ENCODE measurements at places on chromosomes 11 and 22.

- no peak for DNase-seq
These were observed 37.6 kb downstream of the TRMU start for GRCh38 chr22:46373159-46373558.

GRCh38 chr11:33476945-33477606, 219.9 kb downstream of the HIPK3 start:
- DNase-seq: no peak

DNA sequence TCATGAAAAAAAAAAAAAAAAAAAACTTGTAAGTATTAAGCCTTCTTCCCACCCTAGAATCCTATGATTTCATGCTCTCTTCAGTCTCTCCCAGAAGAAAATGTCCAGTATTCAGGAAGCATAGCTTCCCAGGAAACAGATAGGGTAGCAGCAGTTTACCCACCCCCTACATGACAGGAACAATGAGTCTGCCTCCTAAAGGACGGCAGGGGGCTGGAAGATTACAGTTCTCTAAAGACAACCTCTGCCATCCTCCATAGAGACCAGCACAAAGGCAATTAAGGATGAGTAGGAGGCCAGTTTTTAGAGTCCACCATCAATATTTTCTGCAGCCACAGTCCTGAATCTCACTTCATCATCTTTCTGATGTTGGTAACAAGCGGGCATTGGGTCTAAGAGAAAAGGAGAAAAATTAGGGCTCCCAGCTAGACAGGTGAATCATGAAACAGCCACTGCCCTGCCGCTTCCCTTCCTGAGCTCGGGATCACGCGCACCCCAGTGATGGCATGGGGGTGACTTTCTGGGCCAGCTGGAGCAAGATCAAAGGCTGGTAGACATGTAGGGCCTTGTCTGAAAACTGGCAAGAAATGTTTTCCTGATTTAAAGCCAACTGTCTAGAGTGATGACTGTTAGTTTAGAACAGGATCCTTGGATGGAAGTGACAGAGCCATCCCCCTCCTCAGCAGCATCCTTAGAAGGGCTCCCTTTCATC, 322.8 kb downstream of the LARGE1 start:
- DNase-seq: no peak

DNA sequence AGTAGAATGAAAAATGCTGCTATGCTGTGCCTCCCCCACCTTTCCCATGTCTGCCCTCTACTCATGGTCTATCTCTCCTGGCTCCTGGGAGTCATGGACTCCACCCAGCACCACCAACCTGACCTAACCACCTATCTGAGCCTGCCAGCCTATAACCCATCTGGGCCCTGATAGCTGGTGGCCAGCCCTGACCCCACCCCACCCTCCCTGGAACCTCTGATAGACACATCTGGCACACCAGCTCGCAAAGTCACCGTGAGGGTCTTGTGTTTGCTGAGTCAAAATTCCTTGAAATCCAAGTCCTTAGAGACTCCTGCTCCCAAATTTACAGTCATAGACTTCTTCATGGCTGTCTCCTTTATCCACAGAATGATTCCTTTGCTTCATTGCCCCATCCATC, 14.9 kb upstream of the HBE1 start:
- DNase-seq: no peak

DNA sequence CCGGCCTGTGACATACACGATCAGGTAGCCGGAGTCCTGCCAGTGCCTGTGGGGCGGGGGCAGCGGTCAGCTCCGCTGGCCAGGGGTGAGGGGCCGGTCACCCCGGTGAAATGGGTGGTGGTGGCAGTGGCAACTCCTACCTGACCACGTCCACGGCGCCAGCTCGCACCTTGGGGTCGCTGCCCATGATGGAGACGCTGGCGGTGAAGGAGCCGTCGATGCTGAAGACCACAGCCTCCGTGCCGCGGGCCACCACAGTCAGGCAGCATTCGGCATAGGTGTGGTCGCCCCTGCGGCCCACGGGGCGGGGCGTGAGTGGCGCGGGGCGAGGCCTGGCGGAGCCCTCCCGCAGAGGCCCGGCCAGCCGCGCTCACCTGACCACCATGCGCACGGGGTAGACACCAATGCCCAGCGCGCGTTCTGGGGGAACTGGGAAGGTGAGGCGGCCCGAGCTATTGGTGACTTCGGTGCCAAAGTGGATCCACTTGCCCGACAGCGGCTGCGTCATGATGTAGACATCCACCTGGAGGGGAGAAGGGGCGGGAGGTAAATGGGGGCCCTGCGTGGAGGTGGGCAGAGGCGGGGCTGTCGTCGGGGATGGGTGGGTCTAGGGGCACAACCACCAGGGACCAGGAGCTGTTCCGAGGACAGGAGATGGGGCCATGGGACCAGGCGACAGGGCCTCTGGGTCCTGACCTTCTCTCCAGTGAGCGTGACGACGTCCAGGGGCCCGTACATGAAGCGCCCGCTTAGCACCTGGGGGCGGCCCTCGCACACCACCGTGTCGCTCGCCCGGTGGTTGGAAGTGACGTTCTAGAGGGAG, 10.9 kb downstream of the AIP start:
- DNase-seq: no peak

DNA sequence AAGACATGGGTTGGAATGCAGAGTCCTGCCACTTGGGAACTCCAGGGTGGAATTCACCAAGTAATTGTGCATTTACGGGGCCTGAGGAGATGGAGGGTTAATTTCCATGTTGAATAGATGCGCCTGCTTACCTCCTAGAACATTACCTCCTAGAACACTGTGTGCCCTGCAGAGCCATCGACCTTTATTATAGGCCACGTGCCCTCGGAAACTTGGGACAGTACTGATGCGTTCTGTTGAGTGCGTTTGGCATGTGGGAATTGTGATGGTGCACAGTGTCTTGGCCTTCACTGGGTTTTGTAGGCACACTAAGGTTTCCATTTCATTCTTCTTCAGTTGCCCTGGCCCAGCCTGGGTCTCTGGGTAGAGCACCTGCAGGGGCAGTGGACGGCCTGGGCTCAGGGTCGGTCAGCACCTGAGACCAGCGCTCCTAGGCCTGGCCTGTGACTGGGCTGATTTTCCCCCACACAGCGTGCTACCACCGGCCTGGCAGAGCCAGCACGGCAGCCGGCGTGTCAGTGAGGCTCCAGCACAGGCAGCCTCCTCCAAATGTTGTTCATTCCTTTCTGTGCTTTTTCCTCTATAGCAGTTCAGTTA, 12.7 kb downstream of the TRMU start:
- DNase-seq: no peak

- DNase-seq: no peak
These were observed 28.0 kb downstream of the TST start for GRCh38 chr22:36991206-36991605.

DNA sequence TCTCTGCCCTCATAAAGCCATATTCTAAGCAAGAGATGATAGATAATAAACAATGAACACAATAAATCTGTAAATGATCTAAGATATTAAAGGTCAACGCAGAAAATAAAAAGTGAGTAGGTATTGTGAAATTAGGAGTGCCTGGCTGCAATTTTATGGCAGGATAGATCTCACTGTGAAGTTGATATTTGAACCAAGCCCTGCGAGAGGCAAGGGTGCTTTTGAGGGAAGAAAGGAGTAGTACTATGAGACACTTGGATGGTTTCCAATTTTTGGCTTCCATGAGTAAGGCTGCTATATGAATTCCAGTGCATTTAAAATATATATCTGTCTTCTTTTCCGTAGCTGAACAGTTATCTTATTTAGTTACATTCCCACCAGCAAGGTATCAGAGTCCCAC, 720.0 kb upstream of the CNTN5 start:
- no peak for DNase-seq

DNA sequence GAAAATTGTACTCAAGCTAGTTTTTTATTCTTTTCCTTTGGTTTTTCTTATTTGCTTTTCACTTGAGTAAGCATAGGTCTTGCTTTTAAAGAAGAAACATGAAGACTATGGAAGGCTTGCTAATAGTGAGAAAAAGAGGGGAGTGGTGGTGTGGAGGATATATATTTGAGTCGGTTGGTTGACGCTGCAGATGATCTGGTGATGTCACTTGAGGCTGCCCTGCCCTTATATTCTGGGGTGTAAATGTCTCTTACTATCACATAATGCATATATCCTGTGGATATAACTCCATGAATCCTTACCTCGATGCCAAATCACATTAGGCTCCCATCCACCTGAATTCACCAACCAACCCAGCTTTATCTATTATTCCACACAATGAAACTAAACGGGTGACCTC, 2.9 kb downstream of the GRIA4 start:
- no peak for DNase-seq

DNA sequence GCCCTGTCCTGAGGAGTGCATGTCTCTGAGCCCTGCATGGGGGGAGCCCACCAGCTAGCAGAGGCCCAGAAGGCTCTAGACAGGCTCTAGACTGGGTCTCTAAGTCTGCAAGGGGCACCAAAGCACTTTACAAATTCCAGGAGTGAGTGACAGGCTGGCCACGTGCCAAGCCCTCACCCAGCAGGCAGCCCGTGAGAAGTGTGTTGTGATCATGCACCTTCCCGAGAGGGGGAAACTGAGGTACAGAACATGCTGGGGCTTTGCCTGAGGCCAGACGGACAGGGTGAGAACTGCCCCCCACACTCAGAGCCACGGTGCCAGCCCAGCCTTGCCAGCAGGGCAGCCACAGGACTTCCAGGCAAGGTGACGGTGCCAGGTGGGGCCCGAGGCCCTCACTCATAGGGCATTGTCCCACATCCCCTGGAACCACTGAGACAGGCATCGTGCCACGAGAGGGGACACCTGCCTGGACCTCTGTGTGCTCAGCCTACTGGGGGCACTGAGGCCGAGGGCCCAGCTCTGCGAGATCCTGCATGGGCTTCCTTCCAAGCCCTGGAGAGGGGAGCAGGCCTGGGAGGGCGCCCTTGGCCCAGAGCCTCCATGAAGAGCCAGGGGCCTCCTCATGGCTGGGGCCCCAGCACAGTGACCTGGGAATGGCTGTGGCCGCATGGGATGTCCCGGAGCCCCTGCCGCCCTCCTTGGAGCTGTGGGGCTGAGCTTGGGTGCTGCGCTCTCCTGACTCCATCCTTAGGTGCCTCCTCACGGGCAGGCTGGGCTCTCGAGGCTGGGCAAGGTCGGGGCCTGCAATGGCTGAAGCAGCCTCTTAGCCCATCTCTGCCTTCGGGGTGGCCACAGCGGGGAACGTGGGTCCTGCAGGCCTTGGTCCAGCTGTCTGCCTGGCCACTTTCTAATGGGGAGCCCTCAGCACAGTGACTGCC, 121.5 kb downstream of the KCNQ1OT1 start:
- no peak for DNase-seq

DNA sequence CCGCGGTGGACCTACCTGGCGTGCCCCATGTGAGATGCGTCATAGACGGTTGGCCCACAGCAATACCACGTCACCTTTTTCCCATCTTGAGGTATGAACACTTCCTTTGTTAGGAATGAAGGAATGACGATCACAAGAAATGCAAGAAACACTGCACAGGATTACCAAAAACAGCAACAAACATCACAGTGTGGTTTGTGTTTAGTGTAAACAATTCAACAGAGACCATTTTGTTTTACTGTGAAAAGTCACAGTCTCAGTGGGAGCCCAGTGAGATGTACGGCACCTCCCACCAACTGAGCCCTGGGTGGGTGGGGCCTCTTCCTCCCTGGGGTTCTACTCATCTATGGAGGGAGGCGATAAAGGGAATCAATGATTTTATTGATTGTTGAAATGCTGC, 16.3 kb downstream of the CARS1 start:
- DNase-seq: no peak

DNA sequence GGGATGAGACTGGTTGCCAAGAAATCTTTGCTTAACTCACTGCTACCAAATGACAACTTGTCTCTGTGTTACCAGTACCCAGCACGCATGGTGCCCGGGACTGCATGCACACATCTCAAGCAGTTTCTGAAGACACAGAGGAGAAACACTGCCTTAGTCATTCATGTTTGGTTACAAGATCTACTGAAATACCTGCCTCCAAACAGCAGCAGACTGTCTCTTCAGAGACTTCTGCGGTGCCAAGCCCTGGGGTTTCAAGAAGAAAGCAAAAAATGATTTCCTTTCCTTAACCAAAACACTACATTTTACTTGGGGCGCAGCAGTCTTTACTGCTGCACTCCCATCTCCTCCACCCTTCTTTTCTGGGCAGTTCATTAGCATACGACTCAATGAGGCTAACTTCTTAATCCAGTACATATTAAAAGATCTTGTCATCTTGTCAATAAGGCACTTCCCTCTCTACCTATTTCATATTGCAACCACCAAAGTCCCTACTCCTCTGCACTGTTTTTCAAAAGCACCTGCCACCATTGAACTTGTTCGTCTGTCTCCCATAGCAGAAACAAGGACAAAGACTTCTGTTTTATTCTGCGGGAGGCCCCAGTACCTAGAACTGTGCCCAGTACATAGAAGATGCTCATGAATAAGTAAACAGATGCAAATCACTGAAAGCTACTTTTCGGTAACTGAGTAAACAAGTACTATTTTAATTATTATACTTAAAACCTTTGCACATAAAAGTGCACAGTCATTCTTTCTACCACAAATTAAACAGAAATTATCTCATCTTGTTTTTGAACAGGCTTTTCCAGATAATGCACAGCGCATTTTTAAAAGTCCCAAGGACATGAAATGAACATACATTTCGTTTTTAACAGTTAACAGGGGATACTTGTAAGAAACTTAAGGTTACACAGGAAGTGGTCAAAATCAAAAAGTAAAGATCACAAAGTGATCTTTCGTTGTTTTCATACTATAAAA, 4.0 kb downstream of the NAP1L4 start:
- DNase-seq: no peak

- no peak for DNase-seq
These were observed 10.6 kb downstream of the MTFP1 start for GRCh38 chr22:30436196-30436595.

DNA sequence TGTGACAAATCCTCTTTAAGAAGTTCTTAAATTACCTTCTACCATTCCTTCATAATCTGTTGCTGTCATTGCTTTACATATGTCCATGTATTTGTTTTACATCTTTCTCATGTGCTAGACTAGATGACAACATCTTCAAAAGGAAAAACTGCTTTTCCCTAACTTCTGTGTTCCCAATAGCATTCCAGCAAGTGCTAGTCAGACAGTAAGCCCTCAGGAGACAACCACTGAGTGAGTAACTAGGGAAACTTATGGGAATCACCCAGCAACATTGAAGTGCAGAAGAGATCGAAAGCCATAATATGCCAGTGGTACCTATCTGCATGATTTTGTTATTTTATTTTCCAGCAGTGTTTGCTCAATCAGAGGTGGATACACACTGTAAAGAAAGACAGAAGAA, 889.7 kb upstream of the API5 start:
- no peak for DNase-seq

DNA sequence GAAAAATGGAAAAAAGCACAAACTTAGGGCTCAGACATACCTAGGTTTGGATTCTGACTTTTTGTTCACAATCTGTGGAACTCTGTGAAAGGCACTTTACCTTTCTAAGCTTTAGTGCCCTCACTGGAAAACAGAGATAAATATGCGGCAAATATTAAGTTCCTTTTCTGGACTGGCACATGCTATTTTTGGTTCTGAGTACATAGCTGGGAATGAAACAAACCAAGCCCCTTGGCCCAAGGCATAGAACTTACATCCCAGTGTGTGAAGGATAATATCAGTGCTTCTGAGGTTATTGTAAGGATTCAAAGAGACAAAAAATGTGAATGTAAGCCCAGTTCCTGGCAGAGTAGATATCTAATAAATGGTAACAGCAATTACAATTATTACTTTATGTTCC, 227.5 kb downstream of the ADAMTS15 start:
- no peak for DNase-seq

- DNase-seq: no peak
These were observed 8.8 kb downstream of the MISFA start for GRCh38 chr11:18608376-18608775.
